ENCODE measurements at places on chromosomes 3 and 15.

GRCh38 chr3:52532517-52532837, 1.2 kb downstream of the NT5DC2 start:
- peak; percentile 60 for DNase-seq

- DNase-seq, result peak; percentile 3
Observed at GRCh38 chr15:68391121-68391520, 40.8 kb downstream of the ITGA11 start.

GRCh38 chr3:184368586-184369183, 7.2 kb downstream of the POLR2H start:
- no peak for DNase-seq

DNA sequence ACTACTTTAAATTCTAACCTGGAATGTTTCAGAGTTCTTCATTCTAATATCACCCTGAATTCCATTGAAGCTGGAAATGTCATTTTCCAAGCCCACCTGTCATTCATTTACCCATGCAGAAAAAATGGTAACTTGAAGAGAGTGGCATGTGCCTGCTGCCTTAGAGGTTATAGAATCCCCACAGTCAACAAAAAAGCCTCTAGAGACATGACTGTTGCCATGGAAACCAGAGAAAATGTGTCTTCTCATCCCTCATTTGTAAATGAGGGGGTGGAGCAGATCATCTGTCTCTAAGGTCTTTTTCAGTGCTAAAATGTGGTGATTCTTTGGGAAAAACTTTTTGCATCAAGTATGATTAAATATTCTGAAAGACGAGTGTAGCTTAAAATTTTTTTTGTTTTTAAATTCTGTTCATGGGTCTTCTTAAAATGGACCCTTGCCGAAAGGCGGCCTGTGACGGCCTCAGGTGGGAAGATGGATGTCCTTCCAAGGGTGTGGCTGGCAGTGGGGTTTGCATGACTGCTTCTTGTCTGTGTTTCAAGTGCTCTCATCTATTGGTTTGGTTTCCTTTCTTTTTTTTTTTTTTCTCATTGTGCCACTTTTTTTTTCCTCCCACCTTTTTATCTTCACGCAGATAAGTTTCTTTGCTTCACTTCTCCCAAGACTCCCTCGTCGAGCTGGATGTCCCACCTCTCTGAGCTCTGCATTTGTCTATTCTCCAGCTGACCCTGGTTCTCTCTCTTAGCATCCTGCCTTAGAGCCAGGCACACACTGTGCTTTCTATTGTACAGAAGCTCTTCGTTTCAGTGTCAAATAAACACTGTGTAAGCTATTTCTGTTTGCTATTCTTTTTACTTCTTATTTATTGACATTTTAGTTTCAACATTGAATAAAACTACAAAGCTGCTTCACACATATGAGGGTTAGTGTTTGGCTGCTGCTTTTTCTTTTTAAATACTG, 23.0 kb downstream of the TPM1 start:
- DNase-seq, result no peak

DNA sequence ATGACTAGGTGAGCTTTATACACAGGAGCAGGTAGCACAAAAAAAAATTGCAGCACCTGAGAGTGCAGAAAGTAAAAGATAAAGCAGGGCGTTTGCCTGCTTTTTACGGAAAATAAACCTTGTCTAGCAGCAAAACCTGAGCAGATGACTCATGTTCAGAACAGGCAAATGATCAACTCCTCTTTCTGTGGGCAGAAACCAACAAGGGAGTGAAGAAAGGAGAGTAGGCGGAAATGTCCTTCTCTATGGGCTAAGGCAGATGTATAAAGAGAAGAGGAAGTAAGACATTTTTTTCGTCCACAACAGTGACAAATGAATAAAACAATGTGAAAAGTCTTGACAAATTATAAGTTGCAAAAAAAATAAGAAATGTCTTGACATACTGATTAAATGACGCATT, 24.5 kb upstream of the GMNC start:
- no peak for DNase-seq

DNA sequence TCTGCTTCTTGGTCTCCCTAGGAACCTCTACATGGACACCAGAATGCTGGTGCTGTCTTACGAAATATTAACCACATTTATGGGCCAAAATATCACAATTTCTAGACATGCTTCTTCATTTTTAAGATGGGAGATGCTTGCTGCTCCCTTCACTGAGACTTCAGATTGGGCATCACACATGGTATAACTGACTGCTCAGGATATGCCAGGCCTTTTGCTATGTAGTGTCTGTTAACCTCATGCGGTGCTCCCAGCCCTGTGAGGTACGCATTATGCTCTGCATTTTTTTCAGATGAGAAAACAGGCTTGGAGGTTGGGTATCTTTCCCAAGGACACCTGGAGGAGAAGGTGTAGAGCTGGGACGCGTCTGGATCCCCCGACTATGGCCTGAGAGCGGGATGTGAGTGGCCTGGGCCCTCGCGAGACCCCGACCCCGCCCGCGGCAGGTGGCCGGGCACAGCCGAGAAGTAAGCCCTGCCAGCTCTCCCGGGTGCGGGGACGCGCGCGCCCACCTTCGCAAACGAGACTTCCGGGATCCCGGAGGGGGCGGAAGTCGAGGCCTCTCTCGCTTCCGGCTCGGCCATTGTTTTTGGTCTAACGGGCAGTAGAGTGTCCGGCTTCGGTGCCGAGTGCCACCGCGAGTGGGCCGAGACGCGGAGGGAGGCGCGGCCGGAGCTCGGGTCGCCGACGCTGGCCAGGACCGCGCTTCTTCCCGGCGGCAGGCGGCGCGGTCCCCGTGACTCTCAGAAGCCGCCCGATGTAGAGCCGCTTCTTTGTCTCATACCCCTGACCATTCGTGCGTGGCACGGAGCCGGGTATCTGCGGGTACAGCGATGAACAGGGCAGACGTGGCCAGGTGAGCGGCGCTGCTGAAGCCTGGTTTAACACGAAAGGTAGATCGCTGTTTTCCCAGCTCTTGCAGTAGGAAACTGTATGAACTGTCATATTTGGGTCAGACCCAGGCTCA, at the start of gene ZKSCAN7:
TSS of gene ZKSCAN7 (plus strand) at position 568 of the 967 bp plus-strand sequence. CDS start 1,855 bp downstream, outside the sequence.
- peak; percentile 75 for DNase-seq

- DNase-seq, result no peak
Observed at GRCh38 chr3:117509858-117510257, 800.3 kb downstream of the TUSC7 start.

DNA sequence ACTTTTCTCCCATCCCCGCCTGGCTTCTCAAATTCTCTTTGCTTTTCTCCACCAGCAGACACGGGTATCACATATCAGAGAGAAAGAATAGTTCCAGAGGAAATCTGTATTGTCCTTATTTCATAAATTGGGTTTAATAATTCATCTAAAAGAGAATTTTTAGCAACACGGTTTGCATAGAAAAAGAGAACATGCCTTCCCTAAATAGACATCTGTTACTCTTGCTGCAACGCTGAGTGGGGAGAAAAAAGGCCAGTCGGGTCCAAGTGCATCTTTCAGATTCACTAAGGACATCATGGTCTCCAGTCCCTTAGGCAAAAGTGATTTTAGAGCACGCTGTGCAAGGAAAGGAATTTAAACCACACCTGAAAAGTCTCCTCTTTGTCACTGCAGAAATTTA, 201.3 kb downstream of the ABHD5 start:
- DNase-seq, result no peak

DNA sequence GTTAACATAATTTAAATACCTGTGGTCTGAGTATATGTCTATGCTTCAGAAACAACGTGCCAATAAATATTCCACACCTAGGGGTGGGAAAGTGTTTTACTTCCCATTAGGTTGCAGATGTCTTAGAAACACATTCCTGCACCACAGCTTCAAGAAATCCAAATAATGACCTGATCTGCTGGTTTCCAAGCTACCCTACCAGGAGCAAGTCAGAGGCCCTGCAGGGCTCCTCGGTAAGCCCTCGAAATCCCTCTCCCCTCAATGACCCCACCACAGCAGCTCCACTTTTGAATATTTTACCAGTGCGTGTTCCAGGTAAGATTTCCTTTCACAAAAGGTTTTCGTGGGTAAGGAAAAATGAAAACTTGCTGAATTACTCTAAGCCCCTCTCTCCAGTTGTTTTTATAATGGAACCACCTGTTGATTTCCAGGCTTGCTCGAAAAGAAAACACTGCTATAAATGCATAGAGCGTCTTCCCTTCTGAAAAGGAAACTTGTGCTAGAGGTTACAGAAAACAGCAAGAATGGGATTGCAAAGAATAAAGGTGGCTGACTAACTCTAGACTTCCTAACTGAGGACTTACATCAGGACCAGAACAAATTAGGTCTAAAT, 12.6 kb downstream of the IL12A start:
- DNase-seq, result no peak

GRCh38 chr3:192825657-192826200, 91.9 kb downstream of the MB21D2 start:
- no peak for DNase-seq

DNA sequence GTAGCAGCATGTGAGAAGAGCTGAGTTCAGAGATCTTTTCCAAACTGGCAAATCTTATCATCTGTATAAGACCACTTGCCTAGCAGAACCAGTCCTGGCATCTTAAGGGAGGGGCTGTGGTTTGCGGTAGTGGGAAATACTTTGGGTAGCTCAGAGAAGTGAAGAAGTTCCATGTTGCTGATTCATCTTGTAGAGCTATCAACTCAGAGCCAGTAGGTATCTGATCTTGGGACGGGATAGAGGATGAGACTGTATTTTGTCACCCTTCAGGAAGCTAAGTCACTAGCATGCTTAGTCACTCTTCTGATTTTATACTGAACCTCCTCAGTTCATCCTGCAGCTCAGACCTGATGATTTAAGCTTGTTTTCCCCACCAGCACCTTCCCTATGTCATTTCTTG, 211.4 kb downstream of the NR1D2 start:
- DNase-seq, result no peak

DNA sequence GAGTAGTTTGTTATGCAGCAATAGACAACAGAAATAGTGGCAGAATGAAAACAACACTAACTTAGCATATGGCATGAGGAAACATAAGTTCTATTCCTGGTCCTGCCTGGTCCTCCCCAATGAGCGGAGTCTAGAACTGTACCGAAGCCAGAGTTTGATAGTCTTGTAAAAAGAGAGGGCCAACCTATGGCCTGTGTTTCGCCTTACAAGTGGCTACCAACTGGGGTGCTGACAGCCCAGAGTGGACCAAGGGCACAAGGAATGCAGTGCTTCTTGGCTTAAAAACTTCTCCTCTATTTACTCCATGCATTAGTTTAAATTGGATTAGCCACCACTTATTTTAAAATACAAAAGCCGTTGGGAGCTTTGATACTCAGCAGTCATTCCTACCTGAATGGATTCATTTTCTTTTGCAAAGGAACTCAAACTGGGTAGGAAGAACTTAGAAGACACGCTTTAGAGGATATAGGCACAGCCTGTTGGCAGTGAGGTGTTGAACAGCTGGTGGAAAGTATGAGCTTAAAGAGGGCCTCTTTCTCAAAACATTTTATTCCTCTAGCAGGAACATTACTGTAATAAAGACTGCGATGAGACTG, 302.9 kb downstream of the PLCL2 start:
- DNase-seq, result no peak

Data from natural killer cell treated with Interleukin-12 subunit alpha and Interleukin-12 subunit beta and Interleukin-15 and Interleukin-18, amount 100 ng/mL, for 72 hours (primary cell).